Cortex of kidney (tissue), 1 donor: ENCODE measurements at places on chromosomes 4 and X.

- no peak for DNase-seq
Measured at GRCh38 chr4:189092581-189092980, 848.1 kb upstream of the FRG1 start.

- no peak for DNase-seq
Measured at GRCh38 chr4:8257854-8258253, 11.7 kb upstream of the HTRA3 start.

DNA sequence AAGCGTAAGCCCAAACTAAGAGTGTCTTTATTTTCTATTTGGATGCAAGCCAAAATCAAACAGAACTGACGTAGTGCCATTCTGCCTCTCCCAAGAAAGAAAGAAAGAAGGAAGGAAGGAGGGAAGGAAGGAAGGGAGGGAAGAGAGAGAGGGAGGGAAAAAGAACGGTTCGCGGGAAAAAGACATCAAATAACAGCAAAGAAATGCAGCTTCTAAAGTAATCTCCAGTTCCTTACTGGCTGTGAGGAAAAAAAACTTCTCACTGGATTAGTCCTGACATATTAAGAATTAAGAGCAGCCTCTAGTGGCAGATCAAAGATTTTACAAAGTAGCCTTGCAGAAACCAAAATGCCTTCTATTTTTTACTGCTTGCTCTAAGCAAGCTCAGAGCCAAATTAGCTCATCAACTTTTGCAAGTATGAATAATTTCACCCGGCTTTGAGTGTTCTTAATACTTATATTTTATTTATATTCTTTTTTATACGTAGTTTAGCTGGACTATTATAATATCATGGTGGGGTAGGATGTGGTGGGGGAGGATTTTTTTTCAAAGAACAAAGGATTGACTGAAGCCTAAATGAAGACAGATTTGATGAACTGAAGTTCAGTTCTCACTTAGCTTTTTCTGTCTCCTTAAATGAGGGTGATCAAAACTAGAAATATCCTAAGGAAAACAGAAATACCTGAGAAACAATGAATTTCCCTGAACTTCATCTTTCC is 36.6 kb downstream of the PITX2 start:
- DNase-seq = no peak

- no peak for DNase-seq
Measured at GRCh38 chr4:15961781-15962510, 1.0 kb downstream of the FGFBP2 start.

GRCh38 chrX:41419082-41419481 is 28.1 kb upstream of the NYX start:
- no peak for DNase-seq

DNA sequence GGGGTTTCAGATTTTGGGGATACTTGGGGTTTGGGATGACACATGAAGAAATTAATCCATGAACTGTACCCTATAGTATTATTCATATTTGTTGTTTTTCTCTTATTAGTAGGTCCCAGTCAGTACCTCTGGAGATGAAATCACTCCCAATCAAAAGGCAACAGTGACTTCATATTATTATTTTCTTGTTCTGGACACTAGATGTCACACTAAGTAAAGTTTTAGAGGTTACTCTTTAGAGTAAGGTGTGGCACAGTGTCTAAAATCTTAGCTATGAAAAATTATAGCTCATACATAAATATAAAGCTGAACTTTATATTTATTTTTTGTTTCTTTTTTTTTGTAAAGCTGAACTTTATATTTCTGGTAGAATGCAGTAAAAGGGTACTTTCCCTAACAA is 35.1 kb downstream of the FAM114A1 start:
- no peak for DNase-seq

DNA sequence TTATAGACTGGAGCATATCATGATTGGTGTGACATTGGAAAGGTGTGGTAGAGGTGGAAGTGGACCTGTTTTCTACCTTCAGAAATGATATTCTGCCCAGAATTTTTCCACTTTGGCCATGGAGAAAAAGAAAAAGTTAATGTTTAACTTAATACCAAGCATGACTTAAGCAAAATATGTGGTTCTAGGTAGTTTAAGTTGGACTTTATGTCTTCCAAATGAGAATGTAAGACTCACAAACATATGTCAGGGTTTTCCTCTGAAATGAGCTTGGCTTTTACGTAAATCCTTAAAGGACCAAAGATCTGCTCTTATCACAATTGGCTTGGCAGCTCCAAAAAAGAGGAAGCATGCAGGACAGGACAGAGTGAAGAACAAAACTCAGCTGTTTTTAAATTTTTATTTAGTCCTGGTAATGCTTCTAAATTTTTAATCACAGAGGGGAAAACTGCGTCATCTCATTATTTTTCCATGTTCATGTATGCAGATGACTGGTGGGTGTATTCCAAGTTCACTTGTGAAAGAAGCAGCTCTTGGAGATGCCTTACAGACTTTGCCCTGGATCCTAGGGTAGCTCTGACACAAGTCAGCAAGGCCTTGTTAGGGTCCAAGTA is 98.2 kb downstream of the ANK2 start:
- no peak for DNase-seq

- DNase-seq = no peak
Measured at GRCh38 chr4:67430989-67431388, 114.3 kb downstream of the CENPC start.

GRCh38 chr4:72205831-72206230 is 174.0 kb downstream of the NPFFR2 start:
- DNase-seq = no peak

GRCh38 chrX:54292755-54293154 is 65.1 kb downstream of the WNK3 start:
- no peak for DNase-seq

DNA sequence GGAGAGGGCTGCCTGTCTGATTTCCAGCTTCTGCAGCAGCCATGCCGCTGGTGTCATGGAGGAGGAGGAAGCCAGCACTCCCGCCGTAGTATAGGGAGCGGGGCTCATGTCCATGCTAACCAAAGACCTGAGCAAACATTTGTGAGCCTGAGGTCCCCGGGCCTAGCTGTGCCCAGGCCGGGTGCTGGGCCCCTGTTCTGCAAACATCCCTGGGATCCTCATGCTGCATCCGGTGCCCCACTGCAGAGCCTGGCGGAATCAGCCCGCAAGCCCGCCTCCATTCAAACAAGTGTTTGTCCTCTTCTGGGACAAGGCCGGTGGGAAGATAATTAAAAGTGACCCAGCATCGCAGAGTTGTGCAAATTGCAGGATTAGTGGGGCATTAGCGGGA is 106.3 kb downstream of the SORCS2 start:
- no peak for DNase-seq

DNA sequence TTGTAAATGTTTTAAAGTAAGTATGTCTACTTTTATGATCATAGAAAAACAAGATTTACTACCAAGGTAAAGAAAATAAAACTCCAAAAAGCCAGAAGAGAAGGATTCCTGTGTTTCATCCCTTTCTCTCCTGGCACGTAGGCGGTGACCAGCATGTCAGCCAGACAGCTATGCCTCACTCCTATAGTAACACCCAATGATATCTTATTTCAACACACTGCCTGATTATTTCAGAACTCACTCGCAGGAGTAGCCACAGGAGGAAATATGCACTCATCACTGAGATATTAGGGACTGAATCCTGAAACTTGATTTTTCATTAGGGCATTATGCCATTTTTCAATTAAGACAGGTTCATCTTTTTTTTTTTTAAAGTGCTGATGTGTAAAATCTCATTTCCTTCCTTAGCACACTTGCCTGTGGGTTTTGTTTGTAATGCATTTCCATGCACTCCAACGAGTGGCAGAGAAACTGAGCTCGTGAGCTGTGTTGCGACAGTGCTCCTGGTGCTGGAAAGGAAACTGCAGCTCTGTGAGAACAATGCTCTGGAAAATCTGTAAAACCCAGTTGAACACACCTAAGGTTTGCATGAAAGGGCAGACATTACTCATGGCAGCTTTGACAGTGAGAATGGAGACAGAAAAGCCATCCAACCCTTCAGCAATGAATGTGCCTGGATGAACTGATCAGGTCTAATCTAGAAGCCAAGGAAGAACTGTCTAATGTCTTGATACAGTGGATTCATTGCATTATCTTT is 18.2 kb downstream of the RAI2 start:
- DNase-seq = no peak

DNA sequence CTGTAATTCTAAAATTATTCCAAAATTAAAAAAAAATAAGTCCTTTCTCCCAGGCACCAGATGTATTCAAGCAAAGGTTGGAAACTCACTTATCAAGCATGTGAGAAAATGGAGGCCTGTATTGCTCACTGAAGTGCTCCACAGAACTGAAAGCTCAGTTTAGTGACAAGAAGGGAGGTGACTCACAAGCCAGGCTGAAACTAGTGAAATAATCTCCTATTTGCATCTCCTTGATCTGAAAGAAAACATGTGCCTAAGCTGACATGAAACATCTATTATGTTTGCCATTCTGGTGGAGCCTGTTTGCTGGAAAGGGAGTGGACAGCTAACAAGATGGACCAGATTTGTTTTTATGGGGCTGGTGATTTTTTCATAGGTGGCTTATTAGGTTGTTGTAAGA is 54.0 kb upstream of the AMELX start:
- DNase-seq = no peak

DNA sequence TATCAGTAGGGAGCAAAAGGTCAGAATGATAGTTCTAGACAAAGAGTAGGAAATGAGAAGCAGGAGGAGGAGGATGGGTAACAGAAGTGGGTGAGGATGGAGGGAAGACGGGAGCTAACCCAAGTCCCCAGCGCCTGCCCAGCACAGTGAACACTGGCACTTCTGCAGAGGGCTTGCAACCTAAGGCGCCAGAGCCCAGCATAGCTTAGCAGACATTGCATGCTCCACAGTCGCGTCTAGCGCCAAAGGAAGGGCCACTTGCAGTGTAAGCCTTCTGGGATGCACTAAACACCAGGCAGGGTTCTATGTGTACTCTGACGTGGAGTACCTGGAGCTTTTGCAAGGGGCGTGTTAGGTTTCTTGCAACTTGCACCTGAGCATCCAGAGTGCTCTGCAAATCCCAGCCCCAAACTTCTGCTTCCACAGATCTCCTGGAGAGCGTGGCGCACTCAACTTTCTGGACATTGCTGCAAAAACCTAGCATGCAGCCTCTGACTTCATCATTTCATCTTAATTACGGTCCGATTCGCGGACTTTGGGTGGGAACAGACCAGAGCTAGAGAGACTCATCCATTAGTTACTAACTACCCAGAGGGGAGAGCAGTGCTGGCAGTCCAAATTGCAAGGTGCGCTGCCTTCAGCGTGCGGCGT is 46.5 kb upstream of the NKAP start:
- DNase-seq = no peak

- DNase-seq = no peak
Measured at GRCh38 chr4:86354390-86354789, 5.5 kb downstream of the MAPK10 start.

DNA sequence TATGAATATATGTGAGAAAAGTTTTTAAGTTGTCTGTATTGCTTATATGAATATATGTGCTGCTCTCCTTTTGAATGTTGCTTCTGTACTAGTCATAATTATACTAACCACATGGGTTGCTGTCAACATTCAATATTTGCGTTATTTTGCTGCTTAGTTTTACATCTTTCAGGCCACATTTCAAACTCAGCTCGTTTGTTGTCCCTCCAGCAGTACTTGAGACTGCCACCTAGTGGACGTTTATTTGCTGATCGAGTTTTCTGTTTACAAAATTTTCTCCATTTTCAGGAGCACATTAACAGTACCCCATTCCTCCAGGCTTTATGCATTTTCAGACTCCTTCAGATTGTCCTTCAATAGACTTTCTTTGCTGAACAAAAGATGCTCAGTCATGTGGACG is 75.8 kb downstream of the NUDT11 start:
- DNase-seq = no peak

DNA sequence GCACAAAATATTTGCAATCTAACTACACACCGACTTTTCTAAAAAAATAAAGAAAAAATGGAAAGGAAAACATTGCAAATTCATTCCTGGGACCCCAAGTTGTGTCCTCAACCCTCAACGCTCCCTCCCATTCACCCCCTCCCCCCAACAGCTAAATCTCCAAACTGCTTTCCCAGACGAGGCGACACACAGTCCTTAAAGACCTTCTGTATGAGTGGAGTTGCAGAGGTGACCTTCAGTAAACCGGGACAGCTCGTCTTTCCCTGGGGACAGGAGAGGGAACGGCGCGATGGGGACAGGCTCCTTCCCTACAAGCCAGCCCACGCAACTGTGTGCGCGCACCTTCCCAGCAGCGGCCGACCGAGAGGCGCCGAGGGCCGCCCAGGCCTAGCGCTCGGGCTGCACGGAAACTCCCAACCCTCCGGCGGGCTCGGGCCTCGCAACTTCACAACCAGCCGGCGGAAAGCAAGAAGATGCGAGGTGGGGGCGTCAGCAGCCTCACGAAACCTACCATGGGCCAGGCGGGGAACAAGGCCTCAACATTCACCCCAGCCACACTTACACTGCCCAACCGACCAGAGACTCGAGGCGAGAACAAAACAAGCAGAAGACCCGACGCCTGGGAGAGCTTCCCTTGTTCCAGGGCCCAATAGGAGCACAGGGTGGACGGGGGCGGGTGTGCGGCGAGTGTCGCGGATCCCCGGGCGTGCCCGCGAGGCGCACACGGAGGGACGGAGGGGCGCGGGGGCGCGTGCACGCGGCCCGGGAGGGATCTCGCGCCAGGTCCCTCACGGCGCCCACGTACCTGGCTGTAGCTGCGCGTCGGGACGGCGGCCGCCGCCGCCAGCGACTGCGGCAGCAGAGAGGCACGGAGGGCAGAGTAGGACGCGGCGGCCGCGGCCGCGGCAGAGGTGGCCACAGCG is 763 bp downstream of the GRSF1 start:
- DNase-seq = no peak

GRCh38 chrX:132443196-132444135 is 45.4 kb downstream of the MBNL3 start:
- no peak for DNase-seq

- no peak for DNase-seq
Measured at GRCh38 chr4:16235209-16235608, 8.9 kb upstream of the TAPT1 start.

GRCh38 chr4:30768277-30768676 is 48.1 kb downstream of the PCDH7 start:
- no peak for DNase-seq

DNA sequence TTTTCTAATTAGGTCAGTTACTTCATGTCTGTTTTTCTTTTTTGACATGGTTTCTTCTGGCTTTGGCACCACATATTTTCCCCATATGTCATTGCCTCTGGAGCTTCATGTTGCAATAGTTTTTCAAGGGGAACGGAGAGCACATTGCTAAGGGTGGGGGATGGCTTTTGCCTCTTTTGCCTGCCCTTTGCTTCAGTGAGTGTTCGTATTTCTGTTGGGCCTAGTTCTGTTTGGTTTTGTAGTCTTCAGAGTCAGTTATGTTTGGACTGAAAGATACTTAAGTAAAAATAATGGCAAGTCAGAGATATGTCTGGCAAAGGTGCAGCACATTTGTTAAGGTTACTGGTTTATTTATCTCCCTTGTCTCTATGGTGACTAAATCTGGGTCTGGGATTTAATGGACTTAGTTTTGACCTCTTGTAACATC is 29.1 kb downstream of the FHL1 start:
- no peak for DNase-seq

- no peak for DNase-seq
Measured at GRCh38 chrX:112834031-112834845, 6.4 kb downstream of the AMOT start.

- DNase-seq = no peak
Measured at GRCh38 chr4:53490965-53491622, 100.2 kb downstream of the LNX1 start.
